ENCODE measurements at places on chromosomes 6 and 20.

GRCh38 chr6:169918954-169919549 lies 167.6 kb downstream of the ERMARD start:
- no peak for DNase-seq

DNA sequence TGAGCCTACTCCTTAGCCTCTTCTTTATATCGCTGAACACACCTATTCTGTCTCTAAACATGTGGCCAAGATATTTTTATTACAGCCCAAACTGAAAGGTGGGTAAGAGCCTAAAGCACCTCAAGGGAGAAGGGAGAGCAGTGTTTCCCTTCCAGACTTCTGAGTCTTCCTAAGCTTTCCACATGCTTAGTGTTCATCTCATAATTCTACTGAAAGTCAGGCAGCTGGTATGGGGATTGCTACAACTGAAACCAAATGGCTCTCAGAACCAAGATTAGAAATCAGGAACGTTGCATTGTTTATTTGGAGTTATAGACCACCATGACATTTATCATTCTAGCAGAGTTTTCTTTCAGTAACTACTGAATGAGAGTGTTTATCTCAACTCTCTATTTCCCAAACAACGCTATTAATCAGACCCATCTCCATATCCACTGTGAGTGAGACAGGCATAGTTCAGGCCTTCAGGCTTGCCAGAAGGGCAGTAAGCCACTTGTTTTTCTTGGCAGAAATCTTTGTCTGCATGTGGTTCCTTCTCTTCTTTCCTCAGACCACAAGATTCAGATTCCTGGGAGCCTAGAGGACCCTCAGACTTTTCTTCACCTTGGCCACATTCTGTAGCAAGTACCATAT lies 22.8 kb downstream of the VGLL2 start:
- DNase-seq: no peak

GRCh38 chr20:3248993-3249347 lies 10.0 kb upstream of the SLC4A11 start:
- no peak for DNase-seq

GRCh38 chr20:14885661-14886060 lies 548.2 kb upstream of the FLRT3 start:
- no peak for DNase-seq

DNA sequence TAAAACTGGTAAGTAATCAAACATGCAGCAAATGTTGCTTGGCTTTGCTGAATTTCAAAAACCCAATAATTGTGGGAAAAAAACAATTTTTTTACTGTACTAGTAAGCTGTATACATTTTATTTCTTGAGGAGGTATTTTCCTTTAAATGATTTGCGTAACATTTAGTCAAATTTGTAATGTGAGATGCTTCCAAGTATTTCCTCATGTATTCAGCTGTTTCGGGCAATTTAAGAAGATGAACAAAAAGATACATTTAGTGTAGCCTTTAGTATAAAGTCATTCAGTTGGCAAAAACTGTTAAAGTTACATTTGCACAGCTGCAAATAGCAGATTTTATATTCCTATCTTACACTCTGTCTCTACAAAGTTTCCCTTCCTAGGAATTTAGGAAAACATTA lies 186.1 kb upstream of the SCGN start:
- no peak for DNase-seq

DNA sequence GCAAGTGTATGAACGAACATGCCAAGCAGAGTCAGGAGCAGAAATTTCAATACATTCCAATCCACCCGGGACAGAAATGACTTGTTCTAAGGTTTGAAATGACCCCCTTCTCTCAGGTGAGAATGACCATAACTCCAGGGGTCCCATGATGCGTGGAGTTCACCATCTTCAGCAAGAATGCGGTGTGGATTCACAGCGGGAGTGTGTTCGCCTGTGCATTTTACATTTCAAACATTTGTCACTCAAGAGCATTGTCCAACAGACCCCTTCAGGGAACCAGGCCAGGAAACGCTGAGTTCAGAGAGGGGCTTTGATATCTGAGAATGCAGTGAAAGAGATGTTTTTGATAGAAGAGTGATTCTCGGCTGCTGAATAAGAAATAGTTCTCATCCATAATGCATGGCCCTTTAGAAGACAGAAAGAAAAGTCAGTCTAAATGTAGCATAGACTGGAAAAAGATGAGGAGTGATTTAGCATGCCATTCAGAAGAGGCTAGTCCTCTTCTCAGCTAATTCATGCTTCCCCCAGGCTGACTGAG lies 200.3 kb upstream of the KCNG1 start:
- DNase-seq: no peak

All from T47D (cell line).